OCI-M1 (cell line): ENCODE measurements at places on chromosomes 3 and 15.

- peak; percentile 88 for DNase-seq
Observed at GRCh38 chr3:152834776-152835600, at the start of gene P2RY1. P2RY1 (plus strand) TSS chr3:152835131; CDS start chr3:152835783, 652 bp downstream.

- no peak for DNase-seq
Observed at GRCh38 chr3:14726441-14726780, 51.5 kb downstream of the C3orf20 start.

DNA sequence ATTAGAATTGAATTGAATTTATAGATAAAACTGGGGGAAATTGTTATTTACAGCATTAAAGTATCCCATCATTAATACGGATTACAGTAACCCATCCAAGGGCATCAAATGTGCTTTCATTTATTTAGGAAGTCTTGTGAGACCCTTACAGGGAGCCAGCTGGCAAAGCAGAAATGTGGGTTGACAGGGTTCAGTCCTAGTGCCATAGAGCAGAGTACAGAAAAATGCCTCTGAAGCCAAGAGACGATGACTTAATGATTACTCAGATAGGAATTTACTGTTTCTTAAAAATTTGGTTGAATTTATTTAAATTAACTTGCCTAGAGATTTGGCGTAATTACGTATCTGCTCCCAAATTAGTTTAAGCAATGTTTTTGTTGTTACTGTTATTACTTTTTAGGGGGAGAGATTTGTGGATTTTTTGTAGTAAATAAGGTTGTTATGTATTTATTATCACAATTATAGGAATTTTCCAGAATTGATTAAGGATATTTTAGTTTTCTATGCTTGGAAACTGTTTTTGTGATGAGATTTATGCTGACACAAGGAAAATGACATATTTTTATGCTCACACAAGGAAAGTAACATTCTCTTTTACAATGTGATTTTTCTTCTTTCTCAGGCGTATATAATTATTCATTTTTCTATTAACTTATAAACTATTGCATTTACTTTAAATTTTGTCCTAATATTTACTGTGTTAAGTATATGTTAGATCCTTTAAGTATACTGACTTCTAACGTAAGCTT, 152.0 kb downstream of the EPHA6 start:
- DNase-seq, result no peak

- DNase-seq, result peak; percentile 45
Observed at GRCh38 chr15:64690578-64691296, 84.7 kb downstream of the RBPMS2 start.

DNA sequence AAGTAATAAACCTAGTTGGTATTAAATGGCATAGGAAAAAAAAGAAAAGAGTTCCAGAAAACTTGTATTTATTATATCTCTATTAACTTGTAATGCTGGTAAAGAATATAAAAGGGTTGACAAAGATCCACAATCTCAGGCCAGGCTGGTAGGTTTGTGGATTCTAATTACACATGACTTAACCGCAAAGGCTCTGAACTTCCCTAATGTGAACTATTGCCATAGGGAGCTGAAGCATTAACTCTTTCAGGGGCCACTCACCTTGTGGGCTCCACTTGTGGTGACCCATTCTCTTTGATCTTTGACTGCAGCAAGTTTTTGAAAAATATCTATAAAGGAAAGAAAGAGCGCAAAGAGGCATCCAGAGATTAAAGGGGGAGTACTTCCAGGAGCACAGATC, 58.5 kb downstream of the NEK10 start:
- peak; percentile 50 for DNase-seq

- DNase-seq, result no peak
Observed at GRCh38 chr3:155404486-155404885, 111.0 kb upstream of the STRIT1 start.

GRCh38 chr3:190486533-190486864, 27.4 kb upstream of the IL1RAP start:
- no peak for DNase-seq

GRCh38 chr3:176690083-176690869, 507.0 kb downstream of the TBL1XR1 start:
- DNase-seq, result no peak

- no peak for DNase-seq
Observed at GRCh38 chr3:141065841-141066805, 15.0 kb downstream of the SPSB4 start.

- no peak for DNase-seq
Observed at GRCh38 chr3:108071368-108071767, 19.5 kb downstream of the CD47 start.

GRCh38 chr3:126964950-126965349, 18.0 kb upstream of the PLXNA1 start:
- DNase-seq, result no peak

DNA sequence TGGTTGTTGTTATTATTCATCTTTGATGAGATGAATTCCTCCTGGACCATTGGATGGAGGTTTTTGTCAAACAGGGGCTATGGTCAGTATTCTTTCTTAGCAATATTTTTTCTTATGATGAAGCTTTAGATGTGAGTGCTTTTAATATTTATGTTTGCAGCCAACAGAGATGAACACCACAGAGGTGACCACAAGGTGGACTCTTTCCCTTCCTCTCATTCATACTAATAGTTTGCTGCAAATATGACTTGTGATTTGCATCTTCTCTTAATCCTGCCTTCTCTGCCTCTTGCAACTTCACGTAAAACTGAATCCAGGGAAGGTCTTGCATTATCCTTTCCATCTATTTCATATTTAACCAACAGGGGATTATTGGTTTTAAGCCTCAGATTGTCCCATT, 473.1 kb upstream of the UBE2E2 start:
- peak; percentile 43 for DNase-seq

GRCh38 chr3:142850395-142851023, 38.4 kb downstream of the PCOLCE2 start:
- DNase-seq, result peak; percentile 89

GRCh38 chr3:171481011-171481410, 20.8 kb upstream of the TNIK start:
- no peak for DNase-seq

DNA sequence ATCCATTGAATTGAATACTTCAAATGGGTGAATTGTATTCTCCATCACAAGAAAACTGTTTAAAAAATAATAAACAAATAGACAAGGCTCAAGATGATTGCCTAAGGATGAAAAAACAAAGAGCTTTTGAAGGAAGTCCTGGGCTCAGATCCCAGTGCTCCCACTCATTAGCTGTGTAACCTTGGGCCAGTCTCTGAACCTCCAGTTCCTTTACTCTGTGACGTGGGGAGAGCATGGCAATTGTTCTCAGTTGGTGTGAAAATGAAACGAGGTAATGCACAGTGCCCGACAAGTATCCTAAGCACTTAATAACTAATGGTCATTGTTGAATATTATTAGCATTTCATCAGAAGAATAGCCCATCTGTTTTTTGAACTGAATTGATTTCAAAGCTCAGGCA, 40.7 kb downstream of the TNIK start:
- no peak for DNase-seq

DNA sequence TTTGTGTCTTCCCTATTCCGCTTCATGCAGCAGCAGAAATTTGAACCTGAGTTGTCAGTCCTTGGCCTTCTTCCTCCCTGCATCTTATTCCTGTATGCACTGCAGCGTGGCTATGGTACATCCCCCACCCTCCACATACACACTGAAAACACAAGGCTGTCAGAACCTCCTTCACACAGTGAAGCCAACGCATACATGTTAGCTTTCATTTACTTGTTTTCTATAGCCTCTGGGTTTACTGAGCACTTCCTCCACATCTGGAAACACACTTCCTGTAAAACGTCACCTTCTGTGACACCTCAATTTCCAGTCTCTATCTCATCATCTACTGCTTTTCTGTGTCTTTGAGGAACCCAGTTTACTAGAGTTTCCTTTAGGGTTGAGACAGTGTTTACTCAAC, 47.0 kb downstream of the SUSD5 start:
- DNase-seq, result no peak

DNA sequence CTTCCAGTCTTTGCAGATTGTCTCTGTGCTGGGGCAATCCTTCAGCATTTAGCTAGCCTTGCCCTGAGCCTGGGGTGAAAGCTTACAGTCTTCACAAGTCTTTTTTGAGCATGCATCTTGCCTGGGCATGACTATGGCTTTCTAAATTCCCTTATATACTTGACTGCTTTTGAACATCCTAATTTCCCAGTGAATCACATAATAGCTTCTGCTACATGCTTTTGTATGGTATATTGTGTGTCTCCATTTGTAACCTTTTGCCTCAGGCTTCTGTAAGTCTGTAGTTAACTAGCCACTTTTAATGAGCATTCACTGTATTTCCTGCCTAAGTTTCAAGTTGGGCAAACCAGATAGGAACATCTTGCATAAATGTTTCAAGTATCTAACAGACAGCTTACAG, 76.8 kb downstream of the CHCHD4 start:
- no peak for DNase-seq

DNA sequence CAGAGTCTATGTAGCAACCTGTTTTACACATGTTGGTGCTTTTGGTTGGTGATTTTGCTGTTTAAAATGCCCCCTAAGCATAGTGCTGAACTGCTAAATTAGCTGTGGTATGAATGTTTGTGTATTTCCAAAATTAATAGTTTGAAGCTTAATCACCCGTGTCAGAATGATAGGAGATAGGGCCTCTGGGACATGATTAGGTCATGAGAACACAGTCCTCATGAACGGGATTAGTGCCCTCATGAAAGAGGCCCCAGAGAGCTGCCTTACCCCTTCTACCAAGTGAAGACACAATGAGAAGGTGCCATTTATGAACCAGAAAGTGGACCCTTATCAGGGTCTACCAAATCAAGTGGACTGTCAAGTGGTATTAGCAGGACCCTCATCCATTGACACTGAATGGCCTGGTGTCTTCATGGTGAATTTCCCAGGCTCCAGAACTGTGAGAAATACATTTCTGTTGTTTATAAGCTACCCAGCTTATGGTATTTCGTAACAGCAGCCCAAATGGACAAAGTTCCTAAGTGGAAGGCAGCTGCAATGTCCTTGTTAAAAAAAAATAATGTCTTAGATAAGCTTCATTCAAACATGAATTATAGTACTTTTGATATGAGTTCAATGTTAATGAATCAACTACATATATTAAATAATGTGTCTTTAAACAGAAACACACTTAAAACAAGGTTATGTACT, 37.7 kb upstream of the FRMD4B start:
- no peak for DNase-seq

- DNase-seq, result no peak
Observed at GRCh38 chr3:2098398-2099027, at the start of gene CNTN4. CNTN4 (plus strand) TSS chr3:2098866.

DNA sequence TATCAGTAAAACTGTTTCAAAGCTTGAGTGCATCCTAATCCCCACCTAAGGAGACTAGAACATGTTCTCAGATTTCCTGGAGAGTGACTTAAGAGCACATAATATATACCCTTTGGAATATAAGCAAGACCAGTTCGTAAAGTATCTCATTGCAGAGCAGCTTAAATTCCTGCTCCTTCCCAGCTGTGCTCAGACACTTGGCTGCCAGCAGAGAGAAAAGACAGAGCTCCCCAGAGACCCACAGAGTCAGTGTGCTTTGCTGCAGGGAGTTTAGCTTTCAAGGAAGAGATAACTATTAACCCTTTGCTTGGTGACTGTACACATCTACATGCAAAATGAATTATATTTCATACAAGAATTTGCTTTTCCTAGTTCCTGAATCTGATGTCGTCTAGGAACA, 338.1 kb upstream of the ARHGEF26 start:
- DNase-seq, result no peak

DNA sequence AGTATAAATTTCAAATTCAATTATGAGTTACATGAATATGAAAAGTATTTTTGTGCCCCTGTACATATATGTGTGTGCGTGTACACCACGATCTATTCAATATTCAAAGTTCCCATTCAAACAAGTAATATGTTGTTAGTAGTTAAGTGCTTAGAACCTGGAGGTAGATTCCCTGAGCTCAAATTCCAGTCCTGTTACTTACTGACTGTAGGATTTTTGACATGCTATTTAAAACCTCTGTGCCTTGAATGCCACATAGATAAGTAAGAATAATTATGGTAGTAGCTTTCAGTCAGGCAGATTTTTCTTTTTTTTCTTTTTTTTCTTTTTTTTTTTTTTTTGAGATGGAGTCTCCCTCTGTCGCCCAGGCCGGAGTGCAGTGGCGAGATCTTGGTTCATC, 53.3 kb upstream of the CMSS1 start:
- DNase-seq, result no peak

- DNase-seq, result no peak
Observed at GRCh38 chr3:171257251-171258203, 202.7 kb downstream of the TNIK start.

DNA sequence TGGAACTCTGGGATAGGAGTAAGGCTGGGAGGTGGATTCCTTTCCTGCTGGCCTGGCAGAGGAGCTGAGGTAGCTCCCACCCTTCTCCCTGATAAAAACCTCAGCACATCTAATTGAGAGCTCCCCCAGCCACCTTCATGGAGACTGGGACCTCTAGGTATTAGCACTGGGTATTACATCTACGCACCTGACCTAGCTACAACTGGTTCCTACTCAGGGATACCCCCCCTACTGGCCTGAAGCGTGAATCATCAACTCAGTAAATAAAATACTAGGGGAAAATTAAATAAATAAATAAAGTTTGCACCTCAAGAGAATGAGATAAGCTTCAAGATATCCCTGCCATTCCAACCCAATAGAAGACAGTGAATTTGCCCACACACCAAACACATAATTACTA, 140.4 kb downstream of the NEK10 start:
- DNase-seq, result no peak

DNA sequence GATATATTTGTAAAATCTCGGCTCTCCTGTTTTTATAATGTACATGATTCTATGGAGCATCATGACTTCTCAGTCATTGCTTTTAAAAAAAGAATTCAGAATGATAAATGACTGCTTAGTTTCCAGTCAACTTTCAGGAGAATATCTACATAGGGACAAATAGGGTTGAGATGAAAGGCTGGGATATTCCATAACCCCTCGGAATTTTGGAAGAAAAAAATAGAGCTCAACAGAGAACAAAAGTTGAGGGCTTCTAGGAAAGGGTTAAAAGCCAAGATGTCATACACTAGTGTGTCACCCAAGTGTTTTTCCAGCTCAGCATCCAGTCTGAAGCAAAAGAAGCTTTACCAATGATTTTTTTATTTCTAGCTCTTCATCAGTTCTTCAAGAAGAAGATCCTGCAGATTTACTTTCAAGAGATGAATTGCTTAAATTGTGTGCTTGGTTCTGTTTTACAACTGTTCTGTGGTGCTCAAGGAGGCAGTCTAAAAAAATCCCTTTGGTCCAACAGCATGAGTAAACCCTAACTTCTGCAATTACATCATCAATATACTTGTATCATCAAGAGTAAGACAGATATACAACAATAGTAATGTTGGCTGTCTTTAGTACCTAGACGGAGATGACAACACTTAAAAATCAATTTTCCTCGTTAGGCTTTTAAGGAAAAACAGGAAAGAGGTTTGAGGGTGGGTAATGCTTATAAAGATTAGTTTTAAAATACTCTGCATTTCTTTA, 979 bp downstream of the UNC13C start:
- DNase-seq, result no peak
